Hematopoietic multipotent progenitor cell (in vitro differentiated cells): ENCODE measurements at places on chromosomes 6 and 20.
A peak's percentile ranks its signal among the peaks of the same experiment; 100 is the strongest.

DNA sequence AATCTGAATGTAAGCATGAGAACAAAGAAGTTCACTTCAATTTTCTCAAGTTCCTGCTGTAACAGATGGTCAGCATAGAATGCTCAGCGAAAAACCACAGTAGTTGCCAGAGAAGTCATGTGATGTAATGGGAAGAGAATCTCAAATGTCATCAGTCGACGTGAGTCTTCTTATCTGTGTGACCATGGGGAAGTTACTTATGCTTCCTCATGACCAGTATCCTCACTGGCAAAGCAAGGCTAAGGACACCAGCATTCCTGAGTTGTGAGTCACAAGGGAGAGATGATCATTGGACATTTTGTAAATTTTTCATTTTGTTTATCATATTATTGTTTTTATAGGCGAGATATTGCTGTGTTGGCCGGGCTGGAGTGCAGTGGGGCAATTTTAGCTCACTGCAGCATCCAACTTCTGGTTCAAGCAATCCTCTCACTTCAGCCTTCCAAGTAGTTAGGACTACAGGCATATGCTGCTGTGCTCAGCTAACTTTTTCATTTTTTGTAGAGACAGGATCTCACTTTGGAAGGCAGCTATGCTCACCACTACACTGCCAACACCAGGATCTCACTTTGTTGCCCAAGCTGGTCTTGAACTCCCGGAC lies 21.9 kb downstream of the SGK1 start:
- DNase-seq, result peak; percentile 86

DNA sequence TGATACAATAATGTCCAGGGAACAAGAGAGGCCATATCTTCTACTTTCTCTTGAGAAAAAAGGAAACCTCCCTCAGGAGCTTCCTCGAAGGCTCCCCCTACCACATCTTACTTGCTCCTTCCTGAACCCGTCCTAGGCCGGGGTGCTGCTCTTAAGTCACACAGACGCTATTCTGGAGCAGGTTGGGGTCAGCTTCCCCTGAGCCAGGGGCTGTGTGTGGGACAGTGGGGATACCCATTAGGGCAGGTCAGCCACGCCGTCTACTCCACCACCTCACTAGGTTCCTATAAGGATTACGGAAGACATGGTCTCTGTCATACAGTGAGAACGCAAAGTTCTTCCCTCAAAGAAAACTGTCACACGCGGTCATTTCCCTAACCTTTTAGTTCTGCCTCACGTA lies 8.2 kb upstream of the PPP1R3G start:
- no peak for DNase-seq

DNA sequence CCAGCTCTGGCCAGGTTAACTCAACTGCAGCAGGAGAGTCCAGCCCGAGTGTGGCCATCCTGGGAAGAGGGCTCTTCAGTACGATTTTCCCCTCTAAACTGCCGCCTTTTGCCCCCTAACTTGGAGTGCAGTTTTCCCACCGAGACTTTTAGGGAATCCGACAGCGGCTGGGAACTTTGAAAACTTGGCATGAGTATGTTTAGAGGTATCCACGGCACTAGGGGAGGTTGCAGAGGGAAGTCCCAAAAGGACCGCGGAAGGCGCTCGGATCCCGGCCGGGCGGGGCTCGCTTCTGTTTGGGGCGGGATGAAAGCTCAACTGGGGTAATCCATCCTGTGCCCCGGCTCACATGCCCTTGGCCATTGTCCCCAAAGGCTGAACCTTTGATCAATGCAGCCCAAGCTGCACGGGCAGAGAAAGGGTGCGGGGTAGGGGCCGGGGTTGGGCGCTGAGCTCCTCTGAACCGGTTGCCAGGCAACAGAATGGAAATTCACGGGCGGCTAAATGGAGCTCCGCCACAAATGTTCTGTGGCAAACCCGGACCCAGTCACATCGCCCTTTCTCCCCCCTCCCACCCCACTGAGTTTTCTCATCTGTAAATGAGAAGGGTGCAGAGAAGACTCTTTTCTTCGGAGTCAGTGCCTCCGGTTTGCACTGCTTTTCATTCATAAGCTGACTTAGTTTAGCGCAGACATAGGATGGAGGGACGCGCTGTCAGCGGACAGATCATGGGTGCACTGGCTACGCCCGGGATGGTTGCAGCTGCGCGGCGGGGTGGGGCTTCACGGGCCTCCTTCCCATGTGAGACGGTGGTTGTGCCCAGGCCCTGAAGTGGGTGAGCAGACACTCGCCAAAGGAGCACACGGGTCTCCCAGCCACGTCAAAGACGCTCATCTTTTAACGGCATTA lies 2.3 kb downstream of the BMP6 start:
- peak; percentile 24 for DNase-seq

- DNase-seq, result no peak
These were observed 70.6 kb downstream of the STXBP5 start for GRCh38 chr6:147274776-147275175.
